ENCODE measurements at places on chromosomes 7 and 10. TPM values are rescaled to one million over a fixed set of nuclear protein-coding genes. Genes with fewer than 3 reads are reported as not detected.

SEPTIN7 gene
- 210 TPM for total RNA-seq

MSMB gene
- not detected for total RNA-seq

CLRN3 gene
- not detected for total RNA-seq

FBXL13 gene
- total RNA-seq: 0.21 TPM

SEPTIN14 gene
- not detected for total RNA-seq

MYL7 gene
- not detected for total RNA-seq

UPK3BL2 gene
- total RNA-seq: 3.4 TPM

PLA2G12B gene
- not detected for total RNA-seq

VPS37D gene
- 4.7 TPM for total RNA-seq

PTF1A gene
- total RNA-seq: not detected

EBF3 gene
- 0.20 TPM for total RNA-seq

STN1 gene
- 20.8 TPM for total RNA-seq

AVPI1 gene
- total RNA-seq: 124 TPM

ANXA8L1 gene
- total RNA-seq: 122 TPM

LIPN gene
- total RNA-seq: not detected

EN2 gene
- total RNA-seq: 0.83 TPM

ZNF804B gene
- not detected for total RNA-seq

GPR37 gene
- 0.73 TPM for total RNA-seq

STK31 gene
- total RNA-seq: 0.77 TPM

HIBADH gene
- total RNA-seq: 42.0 TPM

CLDN3 gene
- 3.6 TPM for total RNA-seq

TMEM236 gene
- total RNA-seq: 0.03 TPM

NYAP1 gene
- 6.7 TPM for total RNA-seq

TFPI2 gene
- total RNA-seq: 208 TPM

SPDYE3 gene
- total RNA-seq: not detected

SPACDR gene
- total RNA-seq: 0.92 TPM

GIMAP4 gene
- not detected for total RNA-seq

BEND7 gene
- total RNA-seq: 8.7 TPM

TMEM26 gene
- 0.06 TPM for total RNA-seq

IL6 gene
- 0.59 TPM for total RNA-seq

CARD11 gene
- 1.8 TPM for total RNA-seq

GIMAP7 gene
- total RNA-seq: not detected

MYL10 gene
- total RNA-seq: not detected

ABCB1 gene
- 0.08 TPM for total RNA-seq
